Thoracic aorta (tissue), 2 donors: ENCODE measurements at places on chromosomes 2 and 18. TPM values are rescaled to one million over a fixed set of nuclear protein-coding genes. Genes with fewer than 3 reads are reported as not detected.

DNA sequence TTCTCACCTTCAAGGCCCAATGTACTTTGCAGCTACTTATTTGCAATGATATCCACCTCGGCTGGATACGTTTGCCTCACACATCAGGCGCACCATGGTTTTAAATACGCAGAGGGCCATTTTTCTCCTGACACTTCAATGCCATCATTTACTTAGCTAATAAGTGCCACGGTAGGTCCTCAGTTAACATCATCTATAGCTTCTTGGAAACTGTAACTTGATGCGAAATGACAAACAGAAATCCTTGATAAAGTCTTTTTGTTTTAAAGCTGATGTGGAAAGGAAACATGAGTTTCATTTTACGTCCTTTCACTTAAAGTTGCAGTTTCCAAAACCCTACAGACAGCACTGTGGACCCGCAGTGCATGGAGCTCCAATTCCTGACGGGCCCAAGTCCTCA is 37.1 kb downstream of the ZNF516 start:
- no peak overlapping the region for H3K27ac ChIP-seq
- no peak overlapping the region for H3K4me3 ChIP-seq
- H3K4me1 ChIP-seq = peaks cover 3% of the 10 kb centered on the region
- H3K27me3 ChIP-seq = no peaks in the 10 kb centered on the region

DNA sequence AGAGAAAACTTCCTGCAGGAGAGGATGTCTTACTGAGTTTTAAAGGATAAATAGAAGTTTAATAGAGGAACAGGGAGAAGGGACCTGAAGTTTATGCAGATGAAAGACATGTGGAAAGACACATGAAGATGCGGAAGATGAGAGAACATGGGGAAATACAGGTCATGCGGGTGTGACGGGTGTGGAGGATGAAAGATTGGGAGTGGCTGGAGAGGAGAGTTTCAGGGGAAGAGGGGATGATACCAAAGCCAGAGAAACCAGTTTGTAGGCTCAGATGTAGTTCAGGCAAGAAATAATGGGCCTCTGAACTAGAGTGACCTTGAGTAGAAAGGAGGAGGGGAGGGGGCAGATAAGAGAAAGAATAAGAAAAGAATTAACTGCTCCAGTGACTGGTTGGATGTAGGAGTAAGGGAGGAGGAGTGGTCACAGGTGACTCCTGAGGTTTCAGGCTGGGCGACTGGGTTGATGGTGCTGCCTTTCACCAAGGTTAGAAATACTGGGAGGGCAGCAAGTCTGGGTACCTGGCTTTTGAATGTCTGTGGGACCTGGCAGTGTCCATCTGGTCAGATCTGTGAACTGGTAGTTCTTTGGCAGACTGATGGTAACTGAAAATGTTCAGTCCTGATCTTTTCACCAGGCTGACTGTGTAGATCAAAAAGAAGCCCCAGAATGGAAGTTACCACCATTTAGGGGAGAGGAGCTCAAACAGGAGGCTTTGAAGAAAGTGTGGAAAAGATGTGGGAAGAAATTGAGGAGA is 69.4 kb downstream of the TET3 start:
- no peaks in the 10 kb centered on the region for H3K36me3 ChIP-seq
- H3K4me3 ChIP-seq = no peak overlapping the region
- H3K4me1 ChIP-seq = no peaks in the 10 kb centered on the region

DNA sequence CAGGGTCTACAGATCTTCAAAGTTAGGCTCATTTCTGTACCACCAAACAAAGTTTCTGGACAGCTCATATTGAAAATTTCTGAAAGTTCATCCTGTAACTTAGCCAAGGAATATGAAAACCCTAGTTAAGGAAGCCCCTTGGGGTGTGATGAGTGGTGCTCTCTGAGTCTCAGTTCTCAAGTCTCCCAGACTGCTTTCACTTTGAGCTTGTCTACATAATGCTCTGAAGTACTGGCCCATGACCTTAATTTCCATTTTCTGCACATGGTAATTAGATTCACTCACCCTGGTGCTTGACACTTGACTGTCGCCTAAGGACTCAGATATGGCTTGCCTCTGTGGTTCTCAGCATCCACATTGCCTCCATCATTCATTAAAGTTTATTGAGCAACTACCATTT is 51.7 kb upstream of the SATB2 start:
- no peak overlapping the region for H3K27ac ChIP-seq
- H3K36me3 ChIP-seq = no peaks in the 10 kb centered on the region
- no peaks in the 10 kb centered on the region for H3K4me1 ChIP-seq
- H3K4me3 ChIP-seq = no peak overlapping the region
- DNase-seq = no peak
- no peaks in the 10 kb centered on the region for H3K27me3 ChIP-seq

Gene ERCC3
- total RNA-seq = 63.7 TPM

DNA sequence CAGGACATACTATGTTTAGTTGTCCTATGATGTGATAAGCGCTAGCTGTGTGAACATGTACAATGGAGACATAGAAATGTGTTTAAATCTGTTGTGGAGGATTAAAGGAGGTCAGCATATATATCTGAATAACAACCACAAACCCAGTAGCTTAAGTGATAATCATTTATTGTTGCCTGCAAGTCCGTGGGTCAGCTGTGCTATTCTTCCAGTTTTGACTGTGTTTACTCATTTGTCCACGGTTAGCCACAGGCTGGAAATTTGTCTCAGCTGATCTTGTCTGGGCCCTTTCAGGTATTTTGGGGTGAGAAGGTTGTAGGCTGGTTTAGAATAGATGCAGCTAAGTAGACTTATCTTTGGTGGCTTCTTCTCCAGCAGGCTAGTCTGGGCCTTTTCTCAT is 110.4 kb downstream of the PARD3B start:
- no peaks in the 10 kb centered on the region for H3K27me3 ChIP-seq
- no peak overlapping the region for H3K4me3 ChIP-seq
- no peaks in the 10 kb centered on the region for H3K36me3 ChIP-seq
- DNase-seq = no peak
- H3K27ac ChIP-seq = no peak overlapping the region
- peaks cover 8% of the 10 kb centered on the region for H3K4me1 ChIP-seq

- no peaks in the 10 kb centered on the region for H3K27me3 ChIP-seq
- no peaks in the 10 kb centered on the region for H3K36me3 ChIP-seq
- H3K27ac ChIP-seq = no peak overlapping the region
- no peak for DNase-seq
- H3K4me1 ChIP-seq = no peaks in the 10 kb centered on the region
- H3K4me3 ChIP-seq = no peak overlapping the region
Observed at GRCh38 chr2:24816884-24817283, 23.7 kb downstream of the CENPO start.

Gene RAB27B
- 0.42 TPM for total RNA-seq

GRCh38 chr2:145012214-145012670 is 492.3 kb upstream of the ZEB2 start:
- peaks cover 49% of the 10 kb centered on the region for H3K4me1 ChIP-seq
- no peaks in the 10 kb centered on the region for H3K36me3 ChIP-seq
- DNase-seq = no peak
- H3K27me3 ChIP-seq = no peaks in the 10 kb centered on the region

DNA sequence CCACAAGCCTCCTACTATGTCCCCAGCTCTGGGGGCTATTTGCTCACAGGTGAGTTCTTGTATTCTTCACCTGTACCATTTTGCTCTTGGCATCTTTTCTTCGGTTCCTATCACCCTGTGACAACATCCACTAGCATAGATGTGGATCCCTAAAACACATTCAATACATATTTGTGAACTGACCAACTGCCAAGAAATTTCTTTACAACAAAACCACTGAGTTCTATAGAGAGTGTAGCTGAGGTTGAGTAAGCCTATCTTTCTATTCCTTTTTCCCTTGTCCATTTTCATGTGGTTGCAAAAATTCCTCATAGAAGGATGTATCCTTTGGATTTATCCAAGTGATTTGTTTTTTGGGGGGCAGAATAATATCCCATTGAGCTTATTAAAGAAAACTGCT is 192.7 kb upstream of the ITGA4 start:
- no peaks in the 10 kb centered on the region for H3K36me3 ChIP-seq
- DNase-seq = no peak
- no peak overlapping the region for H3K4me3 ChIP-seq
- H3K27me3 ChIP-seq = no peaks in the 10 kb centered on the region

Gene MRPS5
- 35.3 TPM for total RNA-seq

DNA sequence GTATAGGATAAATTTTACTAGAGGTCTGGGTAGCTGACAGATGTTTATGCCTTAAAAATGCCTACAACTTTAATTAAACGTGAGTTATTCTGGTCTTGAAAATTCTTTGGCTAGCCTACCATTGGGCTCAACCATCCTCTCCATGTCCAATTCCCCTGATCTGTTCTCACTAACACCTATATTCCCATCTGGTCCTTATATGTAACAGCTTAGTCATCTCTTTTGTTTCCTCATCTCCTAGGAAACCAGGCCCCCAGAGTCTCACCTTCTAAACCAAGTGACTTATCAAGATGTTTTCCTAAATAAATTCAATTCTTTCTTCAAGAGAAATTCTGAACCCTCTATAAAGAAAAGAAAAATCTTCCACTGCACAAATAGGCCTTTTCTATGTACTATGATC is 148.5 kb downstream of the TTC32 start:
- DNase-seq = no peak
- H3K27me3 ChIP-seq = no peaks in the 10 kb centered on the region
- H3K4me1 ChIP-seq = peaks cover 48% of the 10 kb centered on the region
- no peak overlapping the region for H3K4me3 ChIP-seq
- no peaks in the 10 kb centered on the region for H3K36me3 ChIP-seq

GRCh38 chr2:239267288-239267951 is 133.4 kb downstream of the HDAC4 start:
- H3K4me3 ChIP-seq = peak overlapping the region; percentile 53
- no peaks in the 10 kb centered on the region for H3K36me3 ChIP-seq
- H3K27ac ChIP-seq = peak overlapping the region; percentile 89
- DNase-seq = no peak
- H3K4me1 ChIP-seq = peaks cover 33% of the 10 kb centered on the region

Gene CCDC102B
- total RNA-seq = 10.6 TPM

DNA sequence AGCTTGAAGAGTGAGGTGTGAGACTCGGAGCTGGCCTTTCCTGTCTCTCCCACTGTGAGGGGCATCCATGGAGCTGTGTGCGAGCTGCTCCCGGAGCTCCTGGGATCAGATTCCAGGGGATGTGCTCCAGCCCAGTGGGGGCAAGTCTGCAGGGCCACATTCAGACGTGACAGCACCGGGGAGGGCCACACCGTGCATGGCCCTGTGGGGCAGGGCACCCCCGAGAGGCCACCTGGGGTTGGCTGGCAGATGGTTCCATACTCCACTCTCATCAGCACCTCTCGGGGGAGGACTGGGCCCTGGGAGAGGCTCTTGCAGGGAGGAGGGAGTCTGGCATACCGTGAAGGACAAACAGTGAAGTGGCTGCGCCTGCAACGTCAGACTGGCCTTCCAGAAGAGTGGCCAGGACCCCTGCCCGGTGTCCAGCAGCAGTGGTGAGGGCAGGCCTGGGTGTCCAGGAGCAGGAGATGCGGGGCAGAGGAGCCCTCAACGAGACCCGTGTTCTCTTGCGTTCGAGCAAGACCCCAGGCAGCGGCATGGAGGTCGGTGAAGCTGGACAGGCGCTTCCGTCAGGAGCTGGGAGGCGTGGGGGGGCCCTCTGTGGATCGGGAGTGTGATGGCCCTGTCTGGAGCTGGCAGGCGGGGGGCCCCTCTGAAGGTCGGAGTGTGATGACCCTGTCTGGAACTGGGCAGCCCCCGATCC is 84.3 kb downstream of the ASB1 start:
- no peak overlapping the region for H3K4me3 ChIP-seq
- H3K4me1 ChIP-seq = no peaks in the 10 kb centered on the region
- H3K36me3 ChIP-seq = no peaks in the 10 kb centered on the region
- no peaks in the 10 kb centered on the region for H3K27me3 ChIP-seq
- no peak for DNase-seq

- no peaks in the 10 kb centered on the region for H3K4me1 ChIP-seq
- no peaks in the 10 kb centered on the region for H3K27me3 ChIP-seq
- H3K27ac ChIP-seq = no peak overlapping the region
- DNase-seq = no peak
- peaks cover 9% of the 10 kb centered on the region for H3K36me3 ChIP-seq
Observed at GRCh38 chr2:55672630-55673029, 21.0 kb downstream of the PNPT1 start.

Gene UGT1A4
- not detected for total RNA-seq

- no peaks in the 10 kb centered on the region for H3K4me1 ChIP-seq
- peaks cover 34% of the 10 kb centered on the region for H3K36me3 ChIP-seq
- DNase-seq = no peak
- H3K27ac ChIP-seq = no peak overlapping the region
- no peaks in the 10 kb centered on the region for H3K27me3 ChIP-seq
Observed at GRCh38 chr2:3446381-3446780, 66.9 kb downstream of the TRAPPC12 start.

GRCh38 chr18:63004466-63005089 is 289.2 kb downstream of the PHLPP1 start:
- DNase-seq = no peak
- no peaks in the 10 kb centered on the region for H3K27me3 ChIP-seq
- H3K36me3 ChIP-seq = no peaks in the 10 kb centered on the region
- H3K4me3 ChIP-seq = no peak overlapping the region
- no peaks in the 10 kb centered on the region for H3K4me1 ChIP-seq
- no peak overlapping the region for H3K27ac ChIP-seq

- no peaks in the 10 kb centered on the region for H3K36me3 ChIP-seq
- no peak for DNase-seq
- no peak overlapping the region for H3K4me3 ChIP-seq
- no peak overlapping the region for H3K27ac ChIP-seq
- no peaks in the 10 kb centered on the region for H3K4me1 ChIP-seq
- H3K27me3 ChIP-seq = no peaks in the 10 kb centered on the region
Observed at GRCh38 chr2:166031054-166031453, 77.5 kb upstream of the TTC21B start.

- no peaks in the 10 kb centered on the region for H3K27me3 ChIP-seq
- no peak for DNase-seq
- H3K4me3 ChIP-seq = no peak overlapping the region
- H3K27ac ChIP-seq = no peak overlapping the region
- H3K4me1 ChIP-seq = peaks cover 4% of the 10 kb centered on the region
- no peaks in the 10 kb centered on the region for H3K36me3 ChIP-seq
Observed at GRCh38 chr2:216773072-216773471, 77.7 kb upstream of the IGFBP5 start.

- no peak overlapping the region for H3K4me3 ChIP-seq
- no peak overlapping the region for H3K27ac ChIP-seq
- H3K4me1 ChIP-seq = peaks cover 81% of the 10 kb centered on the region
Observed at GRCh38 chr2:30365201-30365600, 81.8 kb upstream of the LCLAT1 start.
